Occipital lobe (tissue), 3 donors: ENCODE measurements at places on chromosomes 2 and 18. TPM values are rescaled to one million over a fixed set of nuclear protein-coding genes. Genes with fewer than 3 reads are reported as not detected.
A peak's percentile ranks its signal among the peaks of the same experiment; 100 is the strongest.

DNA sequence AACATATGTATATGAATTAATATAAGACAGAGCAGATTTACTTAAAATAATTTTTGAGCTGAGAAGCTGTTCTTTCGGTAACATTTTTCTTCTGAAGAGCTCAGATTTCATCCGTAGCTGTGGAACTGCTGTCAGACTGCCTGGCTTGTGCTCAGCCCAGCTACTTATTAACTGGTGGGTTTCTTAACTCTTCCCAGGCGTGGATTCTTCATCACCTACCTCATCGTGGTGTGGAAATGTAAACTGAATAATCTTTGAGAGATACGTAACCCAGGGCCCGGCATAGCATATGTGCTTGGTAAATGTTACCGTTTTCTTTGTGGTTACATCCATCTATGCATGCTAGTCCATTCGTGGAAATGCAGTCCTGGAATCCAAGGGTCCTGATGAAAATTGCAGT, 145.0 kb downstream of the MCFD2 start:
- DNase-seq = no peak

Gene AGXT
- total RNA-seq = not detected

Gene LRATD1
- 35.7 TPM for total RNA-seq

Gene FHOD3
- 51.2 TPM for total RNA-seq

Gene KLHL14
- total RNA-seq = 20.3 TPM

GRCh38 chr2:240134956-240135520, 1.1 kb downstream of the COPS9 start:
- DNase-seq = no peak

GRCh38 chr2:75041226-75041625, 82.8 kb downstream of the POLE4 start:
- DNase-seq = no peak

DNA sequence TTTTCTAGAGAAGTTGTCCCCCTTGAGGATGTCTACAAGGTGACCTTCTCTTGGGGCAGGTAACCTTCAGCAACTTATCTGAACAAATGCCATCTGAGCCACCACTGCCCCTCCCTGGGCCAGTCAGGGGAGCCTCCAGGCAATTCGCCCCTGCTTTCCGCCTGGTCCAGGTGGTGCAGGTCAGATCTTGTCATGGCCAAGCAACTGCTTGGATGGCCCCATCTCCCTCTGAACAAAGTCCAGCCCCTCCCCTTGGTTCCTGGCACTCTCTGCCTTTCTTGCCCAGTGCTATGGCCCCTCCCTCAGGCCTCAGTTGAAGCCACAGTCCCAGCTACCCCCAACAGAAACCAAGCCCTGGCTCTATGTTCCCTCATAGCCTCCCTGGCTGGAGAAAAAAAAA, 138.7 kb downstream of the ALPK2 start:
- no peak for DNase-seq

Gene ZC3H15
- 79.7 TPM for total RNA-seq

DNA sequence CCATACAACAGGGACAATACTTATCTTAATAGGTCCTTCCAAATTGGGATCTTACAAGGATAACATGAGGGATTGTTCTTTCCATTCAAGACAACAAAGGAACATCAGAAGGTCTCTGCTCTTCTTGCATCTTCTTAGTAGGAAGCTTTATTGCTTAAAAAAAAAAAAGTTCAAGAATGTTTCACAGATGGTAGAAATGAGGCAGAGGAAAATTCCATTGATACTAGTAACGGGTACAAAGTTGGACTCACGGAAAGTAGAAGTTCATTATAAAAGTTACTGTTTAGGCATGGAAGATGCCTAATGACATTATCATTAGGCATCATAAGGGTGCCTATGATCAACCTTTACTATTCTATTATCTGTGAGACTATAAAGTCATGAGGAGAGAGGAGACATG, 136.2 kb downstream of the LAMA3 start:
- no peak for DNase-seq

GRCh38 chr2:159798376-159798725, 343 bp upstream of the CD302 start:
- no peak for DNase-seq

DNA sequence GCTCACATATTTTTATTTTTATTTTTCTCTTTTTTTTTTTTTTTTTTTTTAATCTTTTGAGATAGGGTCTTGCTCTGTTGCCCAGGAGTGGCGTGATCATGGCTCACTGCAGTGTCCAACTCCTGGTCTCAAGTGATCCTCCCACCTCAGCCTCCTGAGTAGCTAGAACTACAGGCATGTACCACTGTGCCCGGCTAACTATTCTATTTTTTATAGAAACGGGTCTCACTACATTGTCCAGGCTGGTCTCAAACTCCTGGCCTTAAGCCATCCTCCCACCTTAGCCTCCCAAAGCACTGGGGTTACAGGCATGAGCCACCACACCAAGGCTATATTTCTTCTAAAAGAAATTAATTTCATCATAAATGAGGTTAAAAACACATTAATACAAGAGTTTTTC, 45.9 kb downstream of the PTRHD1 start:
- no peak for DNase-seq

GRCh38 chr2:240732911-240733622, 41.4 kb downstream of the AQP12A start:
- no peak for DNase-seq

- DNase-seq = no peak
These were observed 571.9 kb upstream of the PKDCC start for GRCh38 chr2:41475959-41476358.

- peak; percentile 20 for DNase-seq
These were observed 37.2 kb downstream of the CREG2 start for GRCh38 chr2:101349893-101350662.

GRCh38 chr2:86254576-86255538, 55.6 kb downstream of the MRPL35 start:
- no peak for DNase-seq

Gene VAPA
- total RNA-seq = 167 TPM
